ENCODE measurements at places on chromosomes 1 and 21. TPM values are rescaled to one million over a fixed set of nuclear protein-coding genes. Genes with fewer than 3 reads are reported as not detected.
A peak's percentile ranks its signal among the peaks of the same experiment; 100 is the strongest.

- peak; percentile 82 for DNase-seq
- H3K27ac ChIP-seq: no peak overlapping the region
- H3K36me3 ChIP-seq: peaks cover 4% of the 10 kb centered on the region
- H3K4me1 ChIP-seq: peaks cover 8% of the 10 kb centered on the region
Observed at GRCh38 chr1:47676311-47677054, 238.6 kb downstream of the FOXD2 start.

- no peaks in the 10 kb centered on the region for H3K36me3 ChIP-seq
- H3K4me1 ChIP-seq: peaks cover 8% of the 10 kb centered on the region
- H3K27ac ChIP-seq: no peak overlapping the region
- no peak overlapping the region for H3K4me3 ChIP-seq
Observed at GRCh38 chr1:154619181-154619948, 11.4 kb upstream of the ADAR start.

DNA sequence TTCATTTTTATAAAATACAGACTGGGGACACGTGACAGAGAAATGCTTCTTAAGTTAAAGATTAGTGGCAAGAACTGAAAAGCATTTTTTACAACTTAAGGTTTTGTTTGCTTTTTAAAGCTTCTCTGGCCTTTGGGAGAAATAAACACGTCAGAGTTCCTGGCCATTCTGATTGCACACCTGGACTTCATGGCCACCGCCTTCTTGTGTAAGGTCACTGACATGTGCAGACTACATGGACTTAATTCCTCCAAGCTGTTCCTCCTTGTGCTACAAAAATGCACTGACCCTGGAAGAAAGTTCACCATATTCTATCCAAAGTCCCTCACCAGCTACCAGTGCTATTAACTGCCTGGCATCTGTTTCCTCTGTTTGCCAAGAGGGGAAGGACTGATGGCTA lies 56.1 kb downstream of the GADD45A start:
- DNase-seq: no peak
- peaks cover 3% of the 10 kb centered on the region for H3K36me3 ChIP-seq
- peaks cover 34% of the 10 kb centered on the region for H3K4me1 ChIP-seq
- H3K27me3 ChIP-seq: no peaks in the 10 kb centered on the region
- no peak overlapping the region for H3K27ac ChIP-seq

DNA sequence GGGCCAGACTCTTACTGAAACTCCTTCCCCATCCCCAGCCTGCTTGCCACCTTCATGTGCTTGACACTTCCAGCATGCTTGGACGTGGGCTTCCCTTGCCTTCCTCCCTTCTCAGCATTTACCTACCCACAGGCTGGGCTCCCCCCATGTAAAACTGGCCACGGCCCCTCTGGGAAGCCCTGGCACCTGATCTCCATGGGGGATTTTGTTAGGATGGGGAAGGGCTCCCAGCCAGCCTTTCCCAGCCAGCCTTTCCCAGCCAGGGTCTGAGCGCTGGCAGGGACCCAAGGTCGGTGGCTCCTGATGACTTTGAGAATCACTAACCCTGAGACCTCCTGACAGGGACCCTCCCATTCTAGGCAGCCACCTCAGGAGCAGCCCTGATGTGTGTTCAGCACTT lies 6.7 kb downstream of the ALX3 start:
- peaks cover 9% of the 10 kb centered on the region for H3K36me3 ChIP-seq
- H3K4me3 ChIP-seq: no peak overlapping the region
- peaks cover 27% of the 10 kb centered on the region for H3K27me3 ChIP-seq
- peaks cover 7% of the 10 kb centered on the region for H3K4me1 ChIP-seq

- H3K36me3 ChIP-seq: no peaks in the 10 kb centered on the region
- DNase-seq: no peak
- H3K27ac ChIP-seq: peak overlapping the region; percentile 93
Observed at GRCh38 chr21:38349111-38349746, 92.4 kb downstream of the KCNJ15 start.

The BACH1 gene
- 93.8 TPM for total RNA-seq

The RPL11 gene
- total RNA-seq: 843 TPM

All from osteocyte (in vitro differentiated cells).